ENCODE measurements at places on chromosomes 13 and 19.

- DNase-seq = no peak
Measured at GRCh38 chr19:15838351-15838750, 22.9 kb upstream of the OR10H1 start.

DNA sequence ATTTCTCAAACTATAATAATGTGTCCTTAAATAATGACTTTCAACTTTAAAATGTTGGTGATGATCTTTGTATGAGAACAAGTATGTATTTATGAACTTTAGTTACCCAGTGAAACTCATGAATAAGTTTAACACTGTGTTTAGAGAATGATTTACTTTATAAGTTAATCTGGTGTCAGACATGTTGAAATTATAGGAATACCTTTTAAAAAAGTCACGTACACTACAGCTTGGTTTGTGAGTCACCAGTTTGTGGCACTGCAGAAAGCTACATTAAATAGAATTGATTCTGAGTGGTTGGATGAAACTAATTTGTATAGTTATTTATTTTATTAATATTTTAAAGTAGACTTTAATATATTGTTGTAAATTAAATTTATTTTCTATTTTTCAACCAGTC, 1366.2 kb upstream of the PCDH20 start:
- no peak for DNase-seq

GRCh38 chr13:34124666-34125306, 306.8 kb downstream of the RFC3 start:
- no peak for DNase-seq

DNA sequence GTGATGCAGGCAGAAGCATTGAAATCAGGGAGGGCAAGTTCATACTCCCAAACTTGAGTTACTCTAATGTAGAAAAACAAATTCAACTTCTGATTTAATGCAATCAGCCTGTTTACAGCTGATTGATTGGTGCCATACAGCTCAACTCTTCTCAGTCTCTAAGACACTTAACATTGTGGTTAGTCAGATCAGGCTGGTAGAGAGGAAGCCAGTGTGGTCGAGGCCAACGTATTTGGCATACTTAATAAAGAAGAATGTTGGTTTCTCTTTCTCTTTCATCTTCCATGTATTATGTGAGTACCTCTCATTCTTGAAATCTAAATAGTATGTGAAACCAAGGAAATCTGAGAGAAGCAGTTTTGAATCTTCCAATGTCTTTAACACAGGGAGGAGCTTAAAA, 255.0 kb upstream of the SLITRK1 start:
- peak; percentile 46 for DNase-seq

GRCh38 chr19:4774136-4774535, 17.4 kb upstream of the FEM1A start:
- no peak for DNase-seq

DNA sequence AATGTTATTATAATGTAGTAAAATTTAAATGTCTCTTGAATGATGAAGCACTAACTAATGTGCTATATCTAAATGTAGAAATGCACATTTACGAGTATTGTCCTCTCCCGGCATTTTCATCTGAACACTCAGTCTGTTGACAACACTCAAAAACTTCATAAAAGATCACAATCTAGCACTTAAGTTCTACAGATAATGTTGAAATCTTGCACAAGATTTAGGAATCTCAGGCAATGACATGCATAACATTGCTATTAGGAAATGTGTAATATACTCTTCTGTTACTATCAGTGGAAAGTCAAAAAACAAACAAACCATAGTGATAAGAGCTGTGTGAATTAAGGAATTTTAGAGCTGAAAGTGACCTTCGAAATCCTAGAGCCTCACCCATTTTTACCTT, 37.5 kb upstream of the XPO4 start:
- no peak for DNase-seq

- DNase-seq = no peak
Measured at GRCh38 chr19:12092956-12093355, 28.4 kb downstream of the ZNF844 start.

- DNase-seq = no peak
Measured at GRCh38 chr13:99269627-99270241, 11.6 kb upstream of the GPR18 start.

DNA sequence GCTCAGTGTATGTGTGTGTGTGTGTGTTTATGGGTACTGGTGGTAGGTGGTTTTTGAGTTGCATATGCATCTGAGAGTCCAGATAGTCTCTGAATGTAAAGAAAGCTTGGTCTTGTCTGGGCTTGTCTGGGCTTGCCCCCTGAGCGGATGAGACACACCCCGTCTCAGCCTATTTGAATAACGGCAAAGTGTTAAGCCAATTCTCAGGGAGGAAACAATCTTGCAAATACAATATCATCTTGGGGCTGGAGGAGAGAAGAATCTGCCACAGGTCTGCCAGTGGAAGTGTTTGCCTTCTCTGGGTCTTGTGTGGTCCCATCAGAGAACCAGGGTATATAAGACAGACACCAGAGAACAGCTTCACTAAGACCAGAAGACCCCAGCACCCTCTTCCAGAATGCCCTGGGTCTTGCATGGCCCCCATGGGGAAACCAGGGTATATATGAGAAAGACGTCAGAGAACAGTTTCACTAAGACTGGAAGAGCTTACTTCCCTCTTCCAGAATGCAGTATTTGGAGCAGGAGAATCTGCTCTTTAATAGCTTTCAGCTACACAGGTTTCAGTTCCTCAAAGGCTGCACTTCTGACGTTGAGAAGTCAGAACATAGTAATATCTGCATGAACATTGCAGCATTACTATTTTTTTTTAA, 13.3 kb downstream of the CD70 start:
- DNase-seq = no peak

DNA sequence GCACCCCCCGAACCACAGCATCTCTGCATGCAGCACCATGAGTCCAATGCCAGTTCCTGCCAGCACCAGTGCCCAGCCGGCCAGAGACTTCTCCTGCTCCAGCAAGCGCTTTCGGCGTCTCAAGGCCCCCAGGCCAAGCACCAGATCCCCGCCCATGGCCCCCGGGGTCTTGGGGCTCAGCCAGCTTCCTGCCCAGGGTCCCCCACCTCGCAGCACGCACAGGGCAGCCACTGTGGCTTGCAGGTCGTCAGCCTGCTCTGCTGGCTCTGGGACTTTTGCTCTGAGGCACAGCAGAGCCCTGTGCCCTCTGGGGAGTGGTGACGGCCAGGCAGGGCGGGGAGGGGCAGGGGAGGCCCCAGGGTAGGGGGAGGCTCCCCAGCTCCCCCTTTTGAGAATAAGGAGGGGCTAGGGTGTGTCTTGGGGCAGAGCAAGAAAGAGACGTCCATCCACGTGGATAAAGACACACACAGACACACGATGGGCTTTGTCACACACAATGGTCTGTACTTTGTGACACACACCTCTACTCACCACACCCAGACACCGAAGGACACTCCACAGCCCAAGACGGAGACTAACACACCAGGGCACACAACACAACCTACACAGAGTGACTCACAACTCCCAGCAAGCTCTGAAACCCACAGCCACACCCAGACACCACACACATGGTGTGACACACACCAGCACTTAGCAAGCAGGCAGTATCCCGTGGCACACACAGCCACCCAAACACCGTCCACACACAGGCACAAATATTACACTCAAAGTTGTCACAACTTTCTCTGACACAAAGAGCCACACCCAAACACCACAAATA, at the start of gene KCNN4:
Gene KCNN4 (minus strand): TSS at position 268 of the 820 bp plus-strand sequence. CDS start 112 bp downstream, at position 156.
- DNase-seq = peak; percentile 66

DNA sequence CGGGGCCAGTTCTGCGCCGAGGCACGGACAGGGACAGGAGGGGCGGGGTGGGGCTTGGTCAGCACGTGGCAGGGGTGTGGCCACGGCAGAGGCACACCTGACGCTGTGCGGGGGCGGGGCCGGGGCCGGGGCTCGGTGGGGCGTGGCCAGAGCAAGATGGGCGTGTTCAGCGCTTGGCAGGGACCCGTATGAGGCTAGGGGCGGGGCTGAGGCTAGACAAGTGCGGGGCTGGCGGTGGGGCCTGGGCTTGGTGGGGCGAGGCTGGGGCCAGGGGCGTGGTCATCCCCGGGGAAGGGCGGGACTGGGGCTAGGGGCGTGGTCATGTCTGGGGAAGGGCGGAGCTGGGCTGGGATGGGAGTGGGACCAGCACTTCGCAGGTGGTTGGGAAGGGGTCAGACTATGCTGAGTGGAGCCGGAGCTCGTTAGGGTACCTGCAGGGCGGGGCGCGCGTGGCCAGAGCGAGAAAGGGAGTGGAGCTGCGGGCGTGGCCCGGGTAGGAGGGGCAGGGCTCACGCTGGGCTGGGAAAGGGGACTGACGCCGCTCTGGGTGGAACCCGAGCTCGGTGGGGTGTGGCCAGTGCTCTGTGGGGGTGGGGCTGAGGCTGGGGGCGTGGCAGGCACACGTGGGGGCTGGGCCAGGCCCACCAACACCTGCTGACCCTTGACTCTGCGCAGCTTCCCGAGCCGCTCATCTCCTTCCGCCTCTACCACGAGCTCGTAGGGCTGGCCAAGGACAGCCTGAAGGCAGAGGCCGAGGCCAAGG, 12.8 kb downstream of the POLR2E start:
- DNase-seq = peak; percentile 67

Data from stimulated activated CD4-positive, alpha-beta T cell treated with anti-CD3 and anti-CD28 coated beads, Interleukin-4, amount 100 ng/mL, for 4 hours (primary cell).